ENCODE measurements at places on chromosomes 2 and 18.

- peak; percentile 40 for DNase-seq
These were observed 196.5 kb downstream of the MYO1B start for GRCh38 chr2:191441496-191442214.

- no peak for DNase-seq
These were observed 104.5 kb upstream of the YWHAQ start for GRCh38 chr2:9735335-9735734.

GRCh38 chr2:68653538-68653982 is 10.2 kb downstream of the PROKR1 start:
- peak; percentile 79 for DNase-seq

DNA sequence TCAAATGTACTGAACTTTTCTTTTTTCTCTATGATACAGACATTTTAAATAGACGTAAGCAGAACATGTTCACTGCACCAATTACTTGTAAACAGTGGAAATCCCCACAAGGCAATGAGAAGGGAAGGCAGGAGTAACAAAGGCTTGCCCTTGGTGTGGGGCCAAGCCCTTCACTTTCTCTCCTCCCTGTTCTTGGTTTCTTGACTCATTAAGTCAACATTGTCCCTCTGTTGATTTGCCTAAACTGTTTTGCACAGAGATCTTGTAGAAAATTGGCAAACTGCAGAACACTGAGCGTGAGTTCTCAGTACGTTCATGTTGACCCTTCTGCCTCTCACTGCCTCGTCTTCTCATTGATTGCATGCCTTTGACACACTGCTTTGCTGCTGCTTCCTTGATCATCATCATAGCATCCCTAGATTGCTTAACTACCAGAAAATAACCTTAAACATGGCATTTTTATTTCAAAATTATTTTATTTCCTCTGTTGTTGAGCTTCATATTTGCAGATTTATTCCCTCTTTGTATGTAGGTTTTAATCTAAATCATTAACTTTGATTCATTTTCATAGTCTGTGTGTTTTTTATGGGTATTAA is 257.7 kb downstream of the PTGR3 start:
- peak; percentile 97 for DNase-seq

DNA sequence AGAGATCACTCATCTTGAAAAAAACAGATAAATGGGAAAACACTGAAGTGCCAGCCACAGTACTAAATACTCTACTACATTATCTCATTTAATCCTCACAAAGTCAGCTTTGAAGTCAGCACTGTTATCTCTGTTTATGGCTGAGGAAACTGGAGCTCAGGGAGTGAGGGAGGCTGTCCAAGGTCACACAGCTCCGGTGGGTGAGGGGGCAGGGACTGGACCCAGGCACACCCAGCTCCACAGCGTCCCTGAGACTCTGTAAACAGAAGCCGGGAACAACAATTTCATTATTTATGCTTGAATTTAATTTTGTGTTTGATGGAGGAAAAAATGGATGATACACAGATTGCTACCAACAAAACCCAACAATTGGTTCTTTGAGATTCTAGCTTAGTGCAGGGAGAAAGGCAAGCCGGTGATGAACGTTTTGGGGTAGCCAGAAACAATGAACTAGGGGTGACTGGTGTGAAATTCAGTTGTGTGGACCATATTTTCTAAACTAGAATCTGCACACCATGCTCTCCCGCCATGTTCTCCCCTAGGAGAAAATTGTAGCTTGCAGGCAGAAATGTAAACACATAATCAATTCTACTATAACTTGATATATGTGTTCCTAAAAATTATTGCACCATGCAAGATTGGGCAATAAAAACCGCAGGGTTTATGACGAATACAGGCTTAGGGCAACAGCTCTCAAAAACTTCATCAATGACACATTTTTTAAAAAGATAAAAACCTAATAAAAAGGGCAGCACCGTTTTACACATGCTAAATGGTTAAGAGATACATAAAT is at the start of gene GREB1:
GREB1 (plus strand) TSS at position 768 of the 793 bp plus-strand sequence. CDS start 22,570 bp downstream, outside the sequence.
- peak; percentile 17 for DNase-seq

- DNase-seq: no peak
These were observed 14.4 kb upstream of the BBS5 start for GRCh38 chr2:169464882-169465281.

DNA sequence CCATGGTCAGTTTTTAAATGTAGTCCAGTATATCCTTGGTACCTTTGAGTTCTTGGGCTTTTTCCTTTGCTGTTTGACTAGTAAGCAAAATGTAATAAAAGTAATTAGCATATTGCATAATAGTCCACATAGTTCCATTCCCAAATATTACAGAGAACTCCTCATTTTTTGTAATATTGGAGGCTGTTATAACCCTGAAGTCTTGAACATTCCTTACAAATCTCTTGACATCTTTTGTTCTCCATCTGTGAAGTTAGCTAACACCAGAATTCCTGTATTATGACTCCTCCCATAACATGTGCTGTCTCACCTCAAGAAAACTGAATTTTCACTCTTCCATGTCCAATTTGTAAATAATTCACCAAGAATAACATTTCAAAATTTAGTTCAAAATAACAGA is 17.1 kb downstream of the CREB1 start:
- DNase-seq: peak; percentile 60

DNA sequence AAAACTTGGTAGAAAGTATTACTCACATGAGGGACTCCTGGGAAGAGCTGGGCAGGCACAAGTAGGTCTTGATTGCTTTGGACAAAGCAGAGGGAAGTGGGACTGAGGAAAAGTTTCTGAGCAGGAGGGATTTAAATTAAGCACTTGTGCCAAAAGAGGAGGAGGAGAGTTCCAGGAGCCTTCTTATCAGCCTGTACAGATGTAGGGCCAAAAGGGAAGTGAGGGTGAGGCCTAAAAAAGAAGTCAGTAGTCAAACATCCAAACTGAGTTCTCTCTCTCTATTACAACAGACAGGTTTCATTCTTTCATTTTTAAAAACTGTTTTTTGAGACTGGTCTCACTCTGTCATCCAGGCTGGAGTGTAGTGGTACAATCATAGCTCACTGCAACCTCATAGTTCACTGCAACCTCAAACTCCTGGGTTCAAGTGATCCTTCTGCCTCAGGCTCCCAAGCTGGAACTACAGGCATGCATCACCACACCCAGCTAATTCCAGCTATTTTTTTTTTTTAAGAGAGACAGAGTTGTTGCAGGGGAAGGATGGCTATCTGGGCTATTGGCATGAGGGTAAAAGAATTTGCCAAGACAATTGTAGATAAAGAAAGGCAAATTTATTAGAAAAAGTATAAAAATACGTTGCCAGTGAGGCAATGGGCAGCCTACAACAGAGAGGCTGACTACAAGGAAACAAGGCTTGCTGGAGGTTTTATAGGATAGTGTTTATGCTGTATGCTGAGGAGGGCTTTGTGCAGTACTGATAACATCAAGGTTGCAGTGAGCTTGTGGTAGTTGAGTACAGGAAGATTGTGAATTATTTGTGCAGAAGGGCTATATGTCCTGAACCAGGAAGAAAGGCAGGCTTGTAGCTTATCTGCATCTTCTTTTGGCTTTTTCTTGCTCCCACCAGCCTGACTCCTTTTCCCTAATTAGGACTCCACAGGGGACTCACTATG is 29.0 kb downstream of the CFAP210 start:
- peak; percentile 61 for DNase-seq

- peak; percentile 48 for DNase-seq
These were observed 22.2 kb upstream of the MYO3B start for GRCh38 chr2:170155723-170156253.
